ENCODE measurements at places on chromosomes 6 and 20. TPM values are rescaled to one million over a fixed set of nuclear protein-coding genes. Genes with fewer than 3 reads are reported as not detected.

- no peak for DNase-seq
Observed at GRCh38 chr6:4482461-4482860, 293.7 kb upstream of the CDYL start.

GRCh38 chr20:58790454-58790853, 60.2 kb downstream of the GNAS-AS1 start:
- no peak for DNase-seq

GRCh38 chr6:13188306-13188705, 140.0 kb downstream of the TBC1D7 start:
- no peak for DNase-seq

DNA sequence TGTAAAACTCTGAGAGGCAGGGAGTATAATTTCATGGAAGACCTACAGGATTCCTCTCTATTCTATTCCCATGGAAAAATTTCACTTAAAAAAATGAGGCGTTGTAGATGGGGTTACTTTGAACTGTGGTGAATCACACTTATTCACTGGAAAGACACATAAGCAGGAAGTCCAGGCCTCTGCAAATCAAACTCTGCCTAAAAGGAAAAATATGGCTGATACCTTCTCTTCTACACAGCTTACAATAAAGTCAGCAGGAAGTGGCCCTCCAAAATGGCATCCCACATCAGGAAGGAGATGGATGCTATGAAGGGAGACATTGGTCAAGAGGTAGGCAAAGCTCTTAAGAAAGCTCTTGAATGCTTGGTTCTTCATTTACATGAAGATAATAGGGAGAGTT, 115.9 kb downstream of the FYN start:
- DNase-seq: no peak

DNA sequence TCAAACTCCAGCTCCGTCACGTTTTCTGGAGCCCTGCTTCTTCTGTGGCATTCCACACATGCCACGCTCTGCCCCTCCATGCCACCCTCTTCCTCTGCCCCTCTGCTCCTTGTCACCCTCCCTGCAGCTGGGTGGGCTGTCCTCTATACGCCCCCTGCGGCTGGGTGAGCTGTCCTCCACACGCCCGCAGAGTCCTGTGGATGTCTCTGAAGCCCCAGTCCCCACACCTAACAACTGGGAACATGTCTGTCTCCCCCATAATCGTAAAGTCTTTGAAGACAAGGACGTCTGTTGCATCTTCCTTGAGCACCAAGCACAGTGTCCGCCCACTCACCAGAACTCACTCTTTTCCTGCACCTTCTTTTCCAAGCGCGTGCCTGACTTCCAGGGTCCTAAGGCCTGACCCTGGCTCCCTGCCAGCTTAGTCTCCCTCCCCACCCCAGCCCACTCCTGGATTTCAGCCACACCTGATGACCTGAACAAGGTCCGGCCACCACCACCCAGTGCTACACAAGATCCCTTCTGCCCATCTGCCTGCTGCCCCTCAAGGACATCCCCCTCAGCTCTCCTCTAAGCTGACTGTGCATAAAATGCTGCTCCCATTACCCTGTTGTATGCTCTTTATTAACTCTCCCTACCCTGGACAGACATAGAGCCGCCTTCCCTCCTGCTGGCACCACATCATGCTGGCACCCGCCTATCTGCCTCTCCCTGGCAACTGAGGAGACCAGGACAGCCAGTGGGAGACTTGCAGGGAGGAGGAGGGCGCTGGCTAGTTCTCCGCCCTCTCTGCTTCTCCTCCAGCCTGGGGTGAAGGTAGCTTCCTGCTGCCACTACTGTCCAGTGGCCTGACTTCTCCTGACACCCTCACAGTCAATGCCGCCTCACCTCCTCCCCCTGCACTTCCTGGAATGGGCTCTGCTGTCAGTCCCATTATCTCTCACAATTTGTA, 10.7 kb upstream of the PRR18 start:
- no peak for DNase-seq

DNA sequence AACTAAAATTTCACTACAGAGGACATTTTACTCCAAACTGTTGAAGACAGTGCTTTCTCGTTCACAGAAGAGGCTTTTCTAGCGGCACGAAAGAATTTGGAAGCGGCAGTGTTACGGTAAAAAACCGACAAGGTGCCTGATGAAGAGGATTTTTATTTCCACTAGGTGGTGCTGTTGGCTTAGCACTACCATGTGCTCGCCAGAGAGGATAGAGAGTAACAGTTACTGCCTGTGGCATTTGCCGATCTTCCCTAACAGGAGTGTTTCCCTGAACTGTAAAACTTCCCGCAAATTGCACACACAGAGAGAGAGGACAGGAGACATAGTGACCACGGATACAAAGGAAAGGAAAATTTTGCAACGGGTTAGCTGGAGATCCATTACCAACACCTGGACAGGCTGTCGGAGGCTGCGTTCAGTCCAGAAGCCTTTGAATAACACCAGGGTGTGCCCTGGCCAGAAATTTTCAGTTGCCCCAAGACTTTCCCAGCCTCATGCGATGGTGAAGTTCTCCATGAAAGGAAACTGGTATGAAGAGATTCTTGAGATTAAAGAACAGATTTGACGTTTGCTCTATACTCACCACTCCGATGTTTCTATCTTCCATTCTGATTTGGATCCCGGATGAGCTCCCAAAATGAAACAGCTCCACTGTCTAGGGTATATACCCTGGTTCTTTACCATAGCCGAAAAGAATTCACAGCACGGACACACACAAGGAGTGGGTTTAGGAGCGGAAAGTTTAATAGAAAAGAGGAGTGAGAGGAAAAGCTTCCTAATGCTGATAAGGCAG, 48.1 kb downstream of the HLA-DPB1 start:
- no peak for DNase-seq

The TREML1 gene
- not detected for total RNA-seq

GRCh38 chr6:129592516-129593232, 117.3 kb downstream of the ARHGAP18 start:
- no peak for DNase-seq

DNA sequence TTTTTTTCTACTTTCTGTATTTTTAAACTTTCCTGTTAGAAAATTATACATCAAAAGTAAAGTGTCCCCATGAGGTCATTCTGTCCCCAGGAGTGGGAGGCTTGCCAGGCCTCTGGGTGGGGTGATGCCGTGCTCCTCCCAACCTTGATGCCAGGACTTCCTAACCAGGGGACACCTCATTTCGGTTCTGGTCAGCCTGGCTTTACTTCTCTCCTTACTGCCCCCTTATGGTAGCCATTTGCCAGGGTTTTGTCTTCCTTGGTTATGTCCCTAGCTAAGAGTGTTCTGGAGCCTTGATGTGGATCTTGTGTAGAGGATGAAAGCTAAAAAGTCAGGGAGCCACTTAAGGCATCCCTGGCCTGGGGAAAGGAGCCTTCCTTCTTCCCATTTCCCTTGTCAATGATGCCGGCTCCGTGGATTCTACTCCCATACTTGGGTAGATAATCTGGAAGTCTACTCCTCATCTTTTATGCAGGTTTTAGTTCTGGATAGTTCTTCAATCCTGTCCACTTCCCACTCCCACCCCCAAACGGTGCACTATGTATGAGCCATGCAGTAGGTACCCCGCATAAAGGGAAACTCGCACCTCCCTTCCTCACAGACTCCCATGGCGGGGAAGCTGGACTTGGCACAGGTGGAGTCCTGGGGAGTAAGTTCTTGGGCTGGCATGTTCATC, 164.1 kb upstream of the SALL4 start:
- peak; percentile 62 for DNase-seq

DNA sequence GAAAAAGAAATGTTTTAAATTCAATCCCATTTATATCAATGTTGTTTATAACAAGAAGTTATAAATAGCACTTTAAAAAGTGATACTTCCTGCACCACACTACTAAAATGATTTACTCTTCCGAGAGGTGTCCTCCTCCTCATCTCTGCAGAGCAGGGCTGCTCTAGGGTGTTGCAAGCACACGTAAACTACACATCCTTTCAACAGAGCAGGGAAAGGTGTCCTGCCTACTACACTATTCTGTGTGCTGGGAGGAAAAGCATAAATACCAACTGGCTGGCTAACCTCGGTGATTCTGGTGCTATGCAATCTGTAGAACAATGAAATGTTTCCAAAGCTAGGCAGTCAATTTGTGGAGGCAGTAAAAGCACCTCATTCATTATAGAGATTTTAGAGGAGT, 89.5 kb upstream of the MAP7 start:
- DNase-seq: no peak

- no peak for DNase-seq
Observed at GRCh38 chr20:38997622-38998021, 35.5 kb downstream of the DHX35 start.

- no peak for DNase-seq
Observed at GRCh38 chr20:62884556-62884955, 22.9 kb upstream of the TCFL5 start.

GRCh38 chr6:90219209-90219985, 77.2 kb downstream of the BACH2 start:
- DNase-seq: no peak

DNA sequence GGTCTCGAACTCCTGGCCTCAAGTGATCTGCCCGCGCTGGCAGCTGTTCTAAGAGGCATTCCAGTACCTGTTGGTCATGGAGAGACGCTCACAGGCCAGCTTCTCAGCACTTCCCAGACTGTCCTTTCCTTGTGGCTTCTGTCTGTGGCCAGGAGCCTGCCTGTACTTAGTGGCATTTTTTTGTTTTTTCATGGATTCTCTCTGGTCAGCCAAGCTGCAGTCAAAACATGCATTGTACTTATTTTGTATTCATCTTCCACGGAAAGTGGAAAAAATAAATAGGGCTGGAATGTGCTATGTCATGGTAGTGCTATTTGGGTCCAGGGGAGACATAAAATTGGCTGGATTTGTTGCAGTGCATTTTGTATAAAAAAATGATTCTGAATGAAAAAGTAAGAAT, 29.1 kb downstream of the ZDHHC14 start:
- no peak for DNase-seq

- DNase-seq: no peak
Observed at GRCh38 chr6:24257282-24257681, 100.6 kb downstream of the DCDC2 start.

DNA sequence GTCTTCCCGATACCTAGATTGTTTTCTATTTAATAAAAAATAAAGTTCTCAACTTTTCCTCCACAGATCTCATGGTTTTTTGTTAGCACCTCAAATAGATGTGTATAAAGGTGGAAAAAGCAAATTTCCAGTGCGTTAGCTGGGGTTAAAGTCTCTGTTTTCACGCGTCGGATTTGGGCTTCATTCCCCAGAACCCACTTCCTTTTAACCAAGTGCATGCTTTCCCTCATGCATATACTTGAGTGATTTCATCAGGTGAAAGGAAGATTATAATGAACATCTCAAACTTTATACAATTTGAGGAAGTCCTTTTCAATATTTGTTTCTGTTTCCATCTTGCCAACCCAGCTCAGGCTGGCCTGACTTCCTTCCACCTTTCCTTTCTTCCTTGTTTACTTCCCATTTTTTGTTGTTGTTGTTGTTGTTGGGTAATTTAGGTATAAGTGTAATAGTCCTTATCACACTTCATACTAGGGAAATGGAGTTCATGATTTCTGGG, 43.9 kb upstream of the GGTLC1 start:
- no peak for DNase-seq

The TTI1 gene
- 11.5 TPM for total RNA-seq

DNA sequence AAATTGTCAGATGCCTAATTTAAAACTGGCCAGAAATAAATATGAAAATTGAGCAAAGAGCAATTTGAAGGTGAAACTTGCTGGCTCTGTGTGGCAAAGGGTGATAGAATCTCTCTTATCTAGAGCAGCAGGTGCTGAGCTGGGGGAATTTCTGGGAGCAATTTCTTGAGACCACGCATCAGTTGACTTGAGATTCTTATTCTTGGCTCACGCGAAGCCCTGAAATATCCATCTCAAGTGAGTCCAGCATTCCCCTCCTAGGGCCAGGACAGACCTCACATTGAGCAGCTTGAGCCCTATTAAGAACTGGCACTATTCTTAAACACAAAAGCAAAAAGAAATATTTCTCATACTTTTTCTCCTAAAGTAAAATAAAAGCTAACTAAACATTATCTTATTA, 66.3 kb downstream of the MAP7 start:
- DNase-seq: no peak

DNA sequence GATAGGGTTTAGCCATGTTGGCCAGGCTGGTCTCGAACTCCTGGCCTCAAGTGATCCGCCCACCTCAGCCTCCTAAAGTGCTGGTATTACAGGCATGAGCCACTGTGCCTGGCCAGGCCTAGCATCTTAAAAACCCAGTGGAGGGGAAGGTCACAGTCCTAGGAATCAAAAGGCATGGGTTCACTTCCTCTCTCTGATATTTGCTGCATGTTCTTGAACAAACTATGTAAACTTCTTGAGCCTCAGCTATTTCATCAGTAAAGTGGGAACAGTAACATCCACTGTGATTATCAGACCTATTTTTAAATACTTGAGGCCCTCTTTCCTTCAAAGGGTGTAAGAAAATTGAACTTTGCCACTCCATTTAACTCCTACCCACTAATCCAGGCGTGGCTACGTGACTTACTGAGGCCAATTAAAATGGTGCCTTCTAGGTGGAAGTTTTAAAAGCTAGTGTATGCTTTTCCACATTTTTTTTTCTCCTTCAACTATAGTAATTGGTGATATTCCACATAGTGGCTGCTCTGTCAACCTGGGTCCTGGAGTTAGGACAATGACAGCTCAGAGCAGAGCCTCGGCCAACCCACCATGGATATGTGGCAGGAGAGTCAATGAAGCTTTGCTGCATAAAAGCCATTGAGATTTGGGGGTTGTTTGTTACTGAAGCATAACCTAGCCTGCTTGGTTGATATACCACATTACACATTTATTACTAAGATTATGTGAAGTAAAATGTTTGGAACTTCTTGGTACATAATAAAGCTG, 32.2 kb upstream of the IER3 start:
- no peak for DNase-seq

The LTB gene
- total RNA-seq: not detected

DNA sequence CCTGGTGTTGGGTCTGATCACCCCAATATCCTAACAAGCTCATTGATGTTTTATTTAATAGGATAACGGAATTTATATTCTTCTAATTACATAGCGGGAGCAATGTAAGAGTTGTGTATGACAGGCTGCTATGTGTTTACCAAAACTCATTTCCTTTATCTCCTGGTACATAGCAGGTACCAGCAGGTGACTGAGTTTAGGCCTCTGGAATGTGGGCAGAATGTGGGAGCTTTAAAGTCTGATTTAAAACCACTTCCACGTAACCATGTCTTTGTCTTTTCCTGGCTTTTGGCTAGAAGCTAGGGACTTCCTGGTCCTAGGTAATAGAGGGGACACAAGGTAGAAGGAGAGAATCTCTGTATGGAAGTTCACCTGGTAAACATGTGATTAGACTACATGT, 504.6 kb upstream of the SYNCRIP start:
- no peak for DNase-seq

The FAM217A gene
- not detected for total RNA-seq

DNA sequence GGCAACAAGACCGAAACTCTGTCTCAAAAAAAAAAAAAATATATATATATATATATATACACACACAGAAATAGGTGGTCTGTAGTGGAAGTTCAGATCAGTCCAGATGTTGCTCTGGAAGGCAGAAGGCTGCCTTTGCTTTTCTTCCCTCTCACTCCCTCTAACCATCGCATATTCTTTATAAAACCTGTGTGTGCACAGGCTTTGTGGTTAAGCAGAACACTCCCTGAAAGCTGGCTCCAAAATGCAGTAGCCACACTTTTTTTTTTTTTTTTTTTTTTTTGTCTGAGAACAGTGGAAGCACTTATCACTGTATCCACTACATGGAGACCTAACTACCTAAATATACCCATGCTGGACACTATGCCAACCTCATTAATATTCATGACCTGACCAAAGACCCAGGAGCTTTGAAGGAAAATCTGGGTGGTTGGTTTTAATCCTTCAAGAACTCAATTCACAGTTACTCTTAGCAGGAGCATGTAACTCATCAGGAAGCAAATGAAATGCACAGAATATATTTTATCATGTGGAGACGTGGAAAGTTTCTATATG, 20.0 kb upstream of the GFOD1 start:
- DNase-seq: no peak

The CST4 gene
- total RNA-seq: not detected
